Left kidney (tissue), 8 donors: ENCODE measurements at places on chromosomes 11 and 22. TPM values are rescaled to one million over a fixed set of nuclear protein-coding genes. Genes with fewer than 3 reads are reported as not detected.

Gene TEAD1
- polyA plus RNA-seq: 94.4 TPM

Gene RFPL1
- polyA plus RNA-seq: 0.81 TPM

Gene MPPED2
- 19.0 TPM for polyA plus RNA-seq

Gene ME3
- 29.7 TPM for polyA plus RNA-seq

Gene KCNA4
- 0.13 TPM for polyA plus RNA-seq

GRCh38 chr11:92751594-92751993 lies 217.9 kb upstream of the MTNR1B start:
- DNase-seq: no peak

DNA sequence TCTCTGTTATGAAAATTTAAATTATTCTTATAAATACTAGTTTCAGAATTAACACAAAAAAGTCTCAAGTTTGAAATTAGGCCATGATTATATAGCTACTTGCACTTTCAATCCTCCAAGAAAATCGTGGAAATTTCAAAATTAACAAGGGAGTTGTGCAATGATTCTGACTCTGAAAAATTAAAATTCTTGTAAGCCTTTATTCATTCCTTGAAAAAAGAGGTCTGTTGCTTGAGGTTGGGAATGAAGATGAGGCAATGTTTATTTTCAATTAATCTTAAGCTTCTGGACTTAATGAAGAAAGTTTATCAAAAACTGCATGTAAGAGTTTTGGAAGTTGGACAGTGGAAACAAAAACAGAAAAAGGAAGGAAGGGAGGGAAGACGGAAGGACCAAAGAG lies 128.2 kb upstream of the FIBIN start:
- no peak for DNase-seq

DNA sequence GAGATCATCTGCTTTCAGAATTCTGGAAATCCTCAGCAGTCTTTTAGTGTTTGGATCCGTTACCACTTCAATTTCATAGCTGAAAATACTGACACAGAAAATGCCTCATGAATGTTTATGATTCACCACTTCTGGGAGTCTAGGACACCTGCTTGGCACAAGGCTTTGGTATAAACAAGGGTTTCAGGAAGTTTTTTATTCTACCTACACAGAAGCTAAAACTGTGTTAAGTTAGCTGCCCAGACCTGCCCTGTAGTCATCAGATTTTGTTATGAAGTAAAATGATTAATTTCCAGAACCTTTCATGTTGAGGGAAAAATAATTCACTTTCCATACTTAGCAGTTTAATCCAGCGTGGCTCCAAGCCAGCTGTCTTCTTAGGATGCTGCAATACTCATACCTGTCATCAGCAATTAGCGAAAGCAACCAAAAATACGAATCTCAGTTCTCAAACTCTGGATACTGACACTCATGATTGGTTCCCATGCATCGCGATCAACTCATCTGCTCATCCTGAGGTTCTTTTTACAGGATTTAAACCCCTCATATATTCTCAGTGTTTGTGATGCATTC lies 458.5 kb upstream of the CCDC90B start:
- DNase-seq: no peak

- no peak for DNase-seq
These were observed 7.9 kb upstream of the C1QTNF6 start for GRCh38 chr22:37195921-37196320.

DNA sequence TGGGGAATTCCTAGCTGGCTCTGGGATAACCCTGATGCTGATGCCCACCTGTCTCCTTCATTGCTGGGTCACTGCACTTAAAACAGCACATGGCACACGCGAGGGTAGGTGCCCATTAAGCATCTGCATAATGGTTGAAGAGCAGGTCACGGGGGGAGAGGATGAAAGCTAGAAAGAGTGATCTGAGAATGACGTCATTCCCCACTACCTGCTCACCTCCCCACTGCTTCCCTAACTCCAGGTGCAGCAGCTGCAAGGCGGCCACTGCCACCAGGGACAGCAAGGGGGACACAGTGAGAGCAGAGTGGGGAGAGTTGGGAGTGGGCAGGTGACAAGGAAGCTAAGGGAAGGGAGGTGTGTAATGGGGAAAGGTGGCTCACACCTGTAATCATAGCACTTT lies 27.0 kb downstream of the ADA2 start:
- no peak for DNase-seq

GRCh38 chr22:45887202-45888131 lies 89.5 kb downstream of the WNT7B start:
- no peak for DNase-seq
